ENCODE measurements at places on chromosomes 1 and 21.

DNA sequence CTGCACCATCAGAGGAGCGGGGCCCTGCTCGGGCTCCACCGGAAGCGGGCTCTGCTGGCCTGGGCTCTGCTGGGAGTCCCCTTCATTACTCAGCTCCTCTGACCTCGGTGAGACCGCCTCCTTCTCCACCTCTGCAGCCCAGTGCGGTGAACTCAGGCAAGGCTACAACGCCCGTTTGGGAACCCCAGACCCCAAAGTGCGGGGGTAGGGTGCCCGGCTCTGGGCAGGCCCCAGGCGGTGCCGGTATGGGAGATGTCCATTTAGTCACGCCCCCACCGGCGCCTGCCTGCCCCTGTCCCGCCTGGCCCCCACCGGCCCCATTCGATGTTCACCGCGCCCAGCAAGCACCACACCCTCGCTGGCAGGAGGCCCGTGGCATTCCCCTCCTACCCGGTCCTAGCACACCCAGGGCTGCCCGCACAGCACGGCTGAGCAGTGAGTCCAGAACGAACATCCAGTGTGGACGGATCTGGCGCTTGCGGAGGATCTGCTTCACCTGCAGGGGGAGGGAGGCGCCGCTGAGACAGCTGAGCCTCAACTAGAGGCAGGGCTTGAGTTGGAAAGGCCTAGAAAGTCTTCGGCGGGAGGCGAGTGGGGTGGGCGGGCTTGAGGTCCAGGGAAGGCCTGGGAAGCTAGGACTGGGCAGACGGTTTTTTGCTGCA, 10.0 kb downstream of the MAP3K6 start:
- no peak for DNase-seq

DNA sequence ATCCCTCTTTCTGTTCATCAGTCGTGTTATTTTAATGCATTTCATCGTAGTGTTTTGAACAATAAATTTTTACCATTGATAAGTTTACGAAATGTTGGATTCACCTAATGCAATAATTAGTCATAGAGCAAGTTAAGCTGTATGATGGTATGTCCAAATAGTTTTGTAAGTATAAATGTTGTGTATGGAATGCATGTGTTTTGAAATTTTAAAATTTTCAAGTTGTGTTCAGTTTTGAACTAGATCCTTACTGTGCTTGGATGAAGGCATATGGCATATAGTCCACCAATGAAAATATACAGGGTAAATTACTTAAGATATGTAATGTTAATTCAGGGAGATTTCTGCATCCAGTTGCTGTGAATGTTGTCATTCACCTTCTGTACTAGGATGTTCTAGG, 2.3 kb downstream of the ZMYM4 start:
- no peak for DNase-seq

GRCh38 chr1:156101880-156102279, 12.6 kb upstream of the LMNA start:
- no peak for DNase-seq

- no peak for DNase-seq
These were observed 117.9 kb downstream of the DMRTB1 start for GRCh38 chr1:53576866-53577760.

DNA sequence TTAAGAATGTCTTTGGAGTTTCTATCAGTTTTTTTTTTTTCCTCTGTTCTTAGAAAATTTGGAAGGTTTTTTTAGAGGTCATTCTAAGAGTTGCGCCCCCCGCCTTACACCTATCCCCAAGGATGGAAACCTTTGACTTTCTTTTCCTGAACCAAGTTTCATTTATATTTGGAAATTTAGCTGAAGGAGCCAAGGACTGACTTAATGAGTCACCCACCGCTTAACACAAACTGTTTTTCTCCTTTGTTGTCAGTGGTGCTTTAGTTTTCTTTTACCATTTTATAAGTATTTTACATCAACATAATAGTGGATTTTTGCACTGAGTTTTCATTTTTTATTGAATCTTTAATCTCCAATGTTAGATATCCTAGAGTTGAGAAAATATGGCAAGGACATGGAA, 25.3 kb downstream of the USP25 start:
- DNase-seq: no peak

DNA sequence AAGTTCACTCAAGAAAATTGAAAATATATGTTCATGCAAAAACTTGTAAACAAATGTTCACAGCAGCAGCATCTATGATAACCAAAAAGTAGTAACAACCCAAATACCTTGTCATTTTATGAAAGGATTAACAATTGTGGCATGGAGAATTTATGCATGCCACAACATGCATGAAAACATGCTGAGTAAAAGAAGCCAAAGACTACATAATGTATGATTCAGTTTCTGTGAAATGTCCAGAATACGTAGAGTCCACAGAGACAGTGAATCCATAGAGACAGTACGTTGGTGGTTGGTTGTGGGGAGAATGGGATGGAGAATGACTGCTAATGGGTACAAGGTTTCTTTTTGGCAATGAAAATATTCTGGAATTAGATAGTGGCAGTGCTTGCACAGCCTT, 148.7 kb downstream of the MAST2 start:
- DNase-seq: no peak

- DNase-seq: no peak
These were observed 10.8 kb downstream of the FYB2 start for GRCh38 chr1:56808410-56808809.

- DNase-seq: no peak
These were observed 38.2 kb downstream of the MRPL39 start for GRCh38 chr21:25569084-25569483.

GRCh38 chr1:3745590-3746381, 6.5 kb upstream of the CCDC27 start:
- no peak for DNase-seq

- DNase-seq: no peak
These were observed 35.7 kb upstream of the SUCO start for GRCh38 chr1:172497230-172497629.
